CD8-positive, alpha-beta memory T cell (primary cell): ENCODE measurements at places on chromosomes 11 and 22. TPM values are rescaled to one million over a fixed set of nuclear protein-coding genes. Genes with fewer than 3 reads are reported as not detected.

DNA sequence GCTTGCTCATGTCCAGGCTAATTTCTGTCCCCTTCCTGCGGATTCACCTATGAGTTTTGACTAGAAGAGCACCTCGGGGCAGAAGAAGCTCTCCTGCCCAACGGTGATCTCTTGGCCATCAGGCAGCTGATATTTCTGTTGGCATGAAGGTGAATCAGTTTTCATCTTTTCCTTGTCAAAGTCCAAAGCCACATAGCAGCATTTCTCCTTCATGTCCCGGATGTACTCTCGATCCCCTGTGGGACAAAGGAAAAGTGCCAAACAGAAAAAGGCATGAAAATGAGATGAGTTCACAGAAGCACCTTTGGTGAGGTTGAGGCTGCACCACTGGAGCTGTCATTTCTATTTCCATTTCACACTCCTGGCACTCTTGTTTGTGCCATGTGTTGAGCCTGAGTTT is 56.8 kb downstream of the DHCR7 start:
- no peaks in the 10 kb centered on the region for H3K36me3 ChIP-seq
- DNase-seq = no peak
- no peak overlapping the region for H3K4me3 ChIP-seq

GRCh38 chr11:113473983-113474361 is 1.2 kb downstream of the DRD2 start:
- H3K27me3 ChIP-seq = peaks cover 15% of the 10 kb centered on the region
- no peak overlapping the region for H3K27ac ChIP-seq
- no peak for DNase-seq
- H3K36me3 ChIP-seq = no peaks in the 10 kb centered on the region
- no peak overlapping the region for H3K4me3 ChIP-seq

GRCh38 chr22:26646158-26646557 is 11.2 kb upstream of the MIAT start:
- no peak overlapping the region for H3K27ac ChIP-seq
- DNase-seq = no peak
- H3K36me3 ChIP-seq = no peaks in the 10 kb centered on the region
- H3K4me1 ChIP-seq = peaks cover 70% of the 10 kb centered on the region
- no peaks in the 10 kb centered on the region for H3K27me3 ChIP-seq

DNA sequence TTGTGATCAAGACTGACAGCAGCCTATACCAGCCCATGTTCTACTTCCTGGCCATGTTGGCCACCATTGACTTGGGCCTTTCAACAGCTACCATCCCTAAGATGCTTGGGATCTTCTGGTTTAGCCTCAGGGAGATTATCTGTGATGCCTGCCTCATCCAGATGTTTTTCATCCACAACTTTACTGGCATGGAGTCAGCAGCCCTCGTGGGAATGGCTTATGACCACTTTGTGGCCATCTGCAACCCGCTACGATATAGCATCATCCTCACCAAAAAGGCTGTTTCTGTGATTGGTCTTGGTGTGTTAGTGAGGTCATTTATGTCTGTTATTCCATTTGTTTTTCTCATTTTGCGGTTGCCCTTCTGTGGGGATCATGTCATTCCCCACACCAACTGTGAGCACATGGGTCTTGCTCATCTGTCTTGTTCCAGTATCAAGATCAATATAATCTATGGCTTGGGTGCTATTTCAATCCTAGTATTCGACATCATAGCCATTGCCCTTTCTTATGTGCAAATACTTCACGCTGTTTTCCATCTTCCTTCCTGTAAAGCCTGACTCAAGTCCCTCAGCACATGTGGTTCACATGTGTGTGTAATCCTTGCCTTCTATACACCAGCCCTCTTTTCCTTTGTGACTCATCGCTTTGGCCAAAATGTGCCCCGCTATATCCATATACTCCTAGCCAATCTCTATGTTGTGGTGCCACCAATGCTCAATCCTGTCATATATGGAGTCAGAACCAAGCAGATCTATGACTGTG is 23.6 kb downstream of the OR52E1 start:
- no peak overlapping the region for H3K4me3 ChIP-seq
- H3K27me3 ChIP-seq = no peaks in the 10 kb centered on the region
- no peaks in the 10 kb centered on the region for H3K36me3 ChIP-seq
- no peaks in the 10 kb centered on the region for H3K4me1 ChIP-seq
- no peak for DNase-seq

DNA sequence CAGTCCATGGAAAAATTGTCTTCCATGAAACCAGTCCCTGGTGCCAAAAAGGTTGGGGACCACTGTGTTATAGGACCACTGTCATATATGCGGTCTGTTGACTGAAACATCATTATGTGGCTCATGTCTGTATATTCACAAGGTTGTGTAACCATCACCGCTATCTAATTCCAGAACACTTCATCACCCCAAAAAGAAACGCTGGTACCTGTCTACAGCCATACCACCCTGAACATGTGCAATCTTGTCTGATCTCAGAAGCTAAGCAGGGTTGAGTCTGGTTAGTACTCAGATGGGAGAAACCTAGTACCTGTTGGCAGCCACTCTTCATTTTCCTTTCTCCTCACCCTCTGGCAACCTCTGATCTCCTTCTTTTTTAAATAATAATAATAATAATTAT is 12.9 kb upstream of the PIK3IP1 start:
- peaks cover 19% of the 10 kb centered on the region for H3K4me1 ChIP-seq
- no peak for DNase-seq
- no peak overlapping the region for H3K4me3 ChIP-seq
- H3K36me3 ChIP-seq = no peaks in the 10 kb centered on the region

GRCh38 chr11:25838918-25839625 is 492.9 kb upstream of the ANO3 start:
- H3K27ac ChIP-seq = no peak overlapping the region
- H3K4me3 ChIP-seq = no peak overlapping the region
- H3K4me1 ChIP-seq = no peaks in the 10 kb centered on the region
- DNase-seq = no peak

DNA sequence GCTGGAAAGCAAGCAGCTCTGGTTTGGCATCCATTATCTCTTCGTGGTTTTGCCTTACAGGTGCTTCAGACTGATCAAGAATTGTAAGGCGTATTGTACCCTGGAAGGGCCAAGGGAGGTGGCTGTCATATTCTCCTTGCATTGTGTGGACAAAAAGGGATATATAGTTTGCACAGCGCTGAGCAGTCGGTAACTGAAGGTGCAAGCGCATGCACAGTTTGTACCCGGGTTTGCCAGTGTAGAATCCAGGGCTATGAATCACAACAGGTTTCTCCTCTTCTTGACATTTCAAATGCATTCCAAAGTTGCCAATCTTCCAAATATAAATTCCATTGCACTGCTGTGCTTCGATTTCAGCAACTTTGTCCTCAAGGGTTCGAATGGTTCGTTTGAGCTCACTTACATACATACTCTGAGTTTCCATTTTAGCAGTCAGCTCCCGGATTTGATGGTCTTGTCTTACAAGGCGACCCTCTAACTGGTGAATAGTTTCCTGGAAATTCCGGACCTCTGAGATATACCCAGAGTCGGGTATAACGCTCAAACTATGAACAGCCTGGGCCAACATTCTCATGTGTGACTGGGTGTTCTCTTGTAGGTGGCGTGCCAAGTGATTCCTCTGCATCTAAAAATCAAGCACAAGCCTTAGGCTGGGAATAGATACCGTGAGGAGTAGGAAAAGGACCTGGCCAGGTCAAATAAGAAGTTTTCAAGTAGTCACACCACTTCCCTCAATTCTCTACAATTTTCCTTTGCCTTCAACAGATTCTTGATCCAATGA is 19.9 kb downstream of the TRAF6 start:
- H3K4me3 ChIP-seq = no peak overlapping the region
- H3K27ac ChIP-seq = no peak overlapping the region
- DNase-seq = no peak
- H3K4me1 ChIP-seq = peaks cover 14% of the 10 kb centered on the region

DNA sequence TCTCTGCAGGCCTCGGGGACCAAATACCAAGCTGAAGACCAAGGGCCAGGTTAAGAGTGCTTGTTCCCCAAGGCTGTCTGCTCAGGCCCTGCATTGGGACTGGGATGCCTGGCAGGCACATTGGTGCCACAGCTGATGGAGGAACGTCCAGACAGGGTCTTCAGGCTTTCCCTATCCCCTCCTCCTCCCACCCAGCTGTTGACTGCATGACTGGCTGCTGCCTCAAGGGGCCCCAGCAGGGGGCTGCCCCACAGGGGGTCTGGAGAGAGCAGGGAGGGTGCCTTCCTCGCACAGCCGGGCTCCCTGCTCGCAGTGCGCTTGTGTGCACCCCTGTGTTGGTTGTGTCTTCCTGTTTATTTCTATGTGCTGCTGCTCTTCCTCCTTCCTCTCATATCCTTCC is 9.9 kb downstream of the RCOR2 start:
- peaks cover 32% of the 10 kb centered on the region for H3K36me3 ChIP-seq
- no peaks in the 10 kb centered on the region for H3K27me3 ChIP-seq
- no peaks in the 10 kb centered on the region for H3K4me1 ChIP-seq
- no peak for DNase-seq
- no peak overlapping the region for H3K27ac ChIP-seq

DNA sequence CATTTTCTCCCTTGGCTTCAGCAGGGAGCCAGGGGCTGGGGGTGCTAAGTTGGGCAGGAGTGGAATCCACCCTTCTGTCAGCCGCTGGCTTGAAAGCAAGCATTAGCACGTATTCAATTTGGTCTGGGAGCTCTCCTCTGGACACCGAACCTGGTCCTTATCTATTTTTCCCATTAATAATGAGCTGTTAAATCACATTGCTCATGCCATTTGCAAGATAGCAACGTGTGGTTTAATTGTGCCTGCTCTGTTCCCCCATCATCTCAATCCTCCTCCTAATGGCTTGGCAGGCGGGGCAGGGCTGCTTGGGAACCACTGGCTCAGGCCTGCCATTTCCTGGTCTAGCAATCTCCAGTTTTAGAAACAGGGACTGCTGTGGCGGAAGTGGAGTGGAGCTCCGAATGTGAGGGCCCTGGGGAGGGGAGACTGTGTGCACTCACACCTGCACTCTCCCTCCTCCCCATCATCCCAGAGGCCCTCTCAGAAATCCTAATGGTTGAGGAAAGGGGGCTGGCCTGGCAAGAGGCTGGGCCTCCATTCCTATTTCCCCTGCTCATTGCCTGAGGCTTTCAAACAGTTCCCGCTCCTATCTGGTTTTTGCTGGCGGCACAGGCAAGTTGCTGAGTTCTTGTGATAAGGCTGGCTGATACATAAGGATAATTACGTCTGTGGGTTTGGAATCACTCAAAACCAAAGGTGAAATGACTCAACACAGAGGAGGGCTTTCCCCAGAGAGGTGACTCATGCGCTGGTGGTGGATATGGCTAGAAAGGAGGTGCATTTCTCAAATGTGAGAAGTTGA is 201.2 kb upstream of the E2F8 start:
- DNase-seq = no peak
- no peaks in the 10 kb centered on the region for H3K36me3 ChIP-seq
- no peaks in the 10 kb centered on the region for H3K4me1 ChIP-seq
- no peaks in the 10 kb centered on the region for H3K27me3 ChIP-seq
- H3K4me3 ChIP-seq = no peak overlapping the region
- no peak overlapping the region for H3K27ac ChIP-seq

DNA sequence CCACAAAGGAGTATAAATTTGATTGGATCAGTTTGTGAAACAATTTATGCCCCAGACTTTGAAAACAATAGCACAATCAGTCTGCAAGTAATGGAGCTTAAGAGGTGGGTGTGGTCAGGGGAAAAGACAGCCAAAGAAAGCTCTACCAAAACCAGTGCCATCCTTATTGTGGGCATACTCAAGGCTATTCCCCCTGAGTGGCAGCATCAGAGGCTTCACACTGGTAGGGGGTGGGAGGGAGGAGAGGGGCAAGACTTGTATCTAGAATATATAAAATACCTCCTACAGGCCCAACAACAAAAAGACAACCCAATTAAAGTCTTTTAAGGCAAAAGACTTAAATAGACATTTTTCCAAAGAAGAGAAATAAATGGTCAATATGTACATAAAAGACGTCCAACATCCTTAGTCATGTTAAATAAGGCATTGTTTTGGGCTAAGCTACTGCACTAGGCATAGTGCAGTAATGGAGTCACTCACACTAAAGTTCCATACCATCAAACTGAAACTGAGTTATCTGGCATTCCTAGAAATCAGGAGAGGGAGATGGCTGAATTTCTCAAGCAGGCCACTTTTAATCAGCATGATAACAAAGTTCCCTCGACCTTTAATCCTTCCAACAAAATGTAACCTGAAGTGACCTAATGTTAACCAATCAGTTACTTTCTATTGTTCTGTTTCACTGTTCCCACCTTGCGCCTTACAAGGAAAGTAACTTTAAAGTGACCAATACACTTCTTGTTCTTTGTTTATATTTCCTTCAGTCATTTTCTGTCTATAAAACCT is 24.8 kb downstream of the NARS2 start:
- H3K36me3 ChIP-seq = no peaks in the 10 kb centered on the region
- H3K4me1 ChIP-seq = no peaks in the 10 kb centered on the region
- no peak overlapping the region for H3K27ac ChIP-seq
- DNase-seq = no peak
- no peaks in the 10 kb centered on the region for H3K27me3 ChIP-seq

GRCh38 chr11:7512525-7513233 is 1.1 kb upstream of the PPFIBP2 start:
- no peak overlapping the region for H3K27ac ChIP-seq
- no peaks in the 10 kb centered on the region for H3K36me3 ChIP-seq
- peak overlapping the region; percentile 97 for H3K4me3 ChIP-seq
- H3K27me3 ChIP-seq = no peaks in the 10 kb centered on the region
- H3K4me1 ChIP-seq = peaks cover 24% of the 10 kb centered on the region

GRCh38 chr11:57213342-57214097 is 23.5 kb downstream of the APLNR start:
- H3K4me1 ChIP-seq = no peaks in the 10 kb centered on the region
- no peak for DNase-seq
- no peak overlapping the region for H3K4me3 ChIP-seq
- no peaks in the 10 kb centered on the region for H3K36me3 ChIP-seq

- H3K4me3 ChIP-seq = no peak overlapping the region
- H3K27ac ChIP-seq = no peak overlapping the region
- no peaks in the 10 kb centered on the region for H3K4me1 ChIP-seq
- no peak for DNase-seq
- no peaks in the 10 kb centered on the region for H3K27me3 ChIP-seq
Measured at GRCh38 chr22:38485783-38486182, 17.9 kb downstream of the KDELR3 start.

DNA sequence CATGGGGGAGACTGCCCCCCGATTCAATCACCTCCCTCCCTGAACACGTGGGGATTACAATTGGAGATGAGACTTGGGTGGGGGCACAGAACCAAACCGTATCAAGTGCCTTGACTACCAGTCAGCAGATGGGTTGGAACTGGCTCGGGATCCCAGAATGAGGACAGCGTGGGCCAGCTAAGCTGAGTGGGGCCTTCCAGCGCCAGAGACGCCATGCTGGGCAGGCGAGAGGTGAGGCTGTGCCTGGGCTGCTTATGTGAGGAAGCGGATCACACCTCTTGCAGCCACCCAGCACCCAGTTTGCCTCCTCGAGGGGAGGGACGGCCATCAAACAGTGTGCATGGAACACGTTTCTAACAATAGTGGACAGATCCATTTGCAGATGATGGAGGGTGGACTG is 195.1 kb downstream of the TBC1D22A start:
- H3K27ac ChIP-seq = no peak overlapping the region
- H3K4me3 ChIP-seq = no peak overlapping the region
- no peak for DNase-seq
- H3K36me3 ChIP-seq = no peaks in the 10 kb centered on the region
- H3K4me1 ChIP-seq = no peaks in the 10 kb centered on the region

The TRPM5 gene
- not detected for total RNA-seq

The MUC2 gene
- total RNA-seq = not detected

The CATSPERZ gene
- total RNA-seq = not detected

The LRRN4CL gene
- 0.22 TPM for total RNA-seq

The AMBRA1 gene
- total RNA-seq = 31.3 TPM

The SLC22A6 gene
- not detected for total RNA-seq

The MFRP gene
- total RNA-seq = not detected

The LRRC4C gene
- not detected for total RNA-seq

The RIMBP3C gene
- 0.44 TPM for total RNA-seq

The MAPK11 gene
- 12.8 TPM for total RNA-seq

The PKDREJ gene
- total RNA-seq = not detected
